Left cardiac atrium (tissue), 4 donors: ENCODE measurements at places on chromosomes 12 and 14. TPM values are rescaled to one million over a fixed set of nuclear protein-coding genes. Genes with fewer than 3 reads are reported as not detected.

The ADAM21 gene
- total RNA-seq = 0.65 TPM

DNA sequence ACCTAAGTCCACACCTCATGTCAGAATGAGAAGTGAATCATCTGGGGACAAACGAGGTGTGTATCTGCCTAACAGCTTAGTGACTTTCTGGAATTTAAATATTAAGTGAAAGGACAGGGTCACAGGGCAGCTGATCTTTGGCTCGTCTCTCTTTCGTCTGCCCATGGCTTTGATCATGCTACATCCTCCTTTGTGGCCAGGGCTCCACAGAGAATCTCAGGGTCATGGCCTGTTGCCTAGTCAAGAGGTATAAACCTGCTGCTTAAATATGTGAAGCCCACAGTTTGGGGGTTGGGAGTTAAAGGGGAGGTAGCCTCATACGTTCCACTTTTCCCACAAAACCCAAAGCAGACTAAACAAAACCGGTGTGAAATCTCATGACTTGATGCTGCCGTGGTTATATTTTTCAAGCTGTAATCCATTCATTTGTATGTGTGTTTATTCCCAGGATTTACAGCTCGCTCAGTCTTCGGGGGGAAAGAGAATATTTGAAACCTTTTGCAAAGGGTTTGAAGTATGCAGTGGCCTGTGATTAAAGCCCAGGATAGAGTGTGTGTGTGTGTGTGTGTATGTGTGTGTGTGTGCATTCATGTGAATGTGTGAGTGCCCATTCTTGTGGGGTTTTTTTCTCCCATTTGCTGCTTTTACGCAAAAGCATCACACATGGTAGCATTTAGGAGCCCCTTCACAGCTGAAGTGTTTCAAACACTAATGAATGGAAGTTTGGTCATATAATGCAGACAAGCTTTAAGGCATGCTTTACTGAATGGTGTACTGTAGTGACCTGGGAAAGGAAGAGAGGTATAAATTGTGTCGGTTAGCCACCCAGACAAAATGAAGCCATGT lies 137.1 kb downstream of the HMGA2 start:
- DNase-seq = no peak

GRCh38 chr12:128137140-128137539 lies 129.8 kb upstream of the TMEM132C start:
- no peak for DNase-seq

The IRAK3 gene
- 11.9 TPM for total RNA-seq

DNA sequence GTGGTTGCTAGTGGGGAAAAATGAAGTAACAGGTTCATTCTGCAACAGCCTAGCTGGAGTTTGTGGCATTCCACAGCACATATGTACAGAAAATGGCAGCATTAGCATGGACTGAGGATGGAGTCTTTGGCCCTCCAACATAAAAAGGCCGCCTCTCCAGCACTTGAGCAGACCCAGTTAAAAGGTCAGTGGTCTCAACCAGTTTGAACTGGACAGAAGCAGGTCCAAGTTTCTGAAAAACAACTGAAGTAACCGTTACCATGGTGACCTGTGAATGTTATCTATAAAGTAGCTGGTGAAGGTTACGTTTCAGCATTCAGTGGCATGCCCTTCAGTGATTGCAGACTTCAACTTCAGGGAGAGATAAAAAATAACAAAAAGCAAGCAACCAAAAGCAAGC lies 34.1 kb upstream of the OR10AD1 start:
- DNase-seq = no peak

DNA sequence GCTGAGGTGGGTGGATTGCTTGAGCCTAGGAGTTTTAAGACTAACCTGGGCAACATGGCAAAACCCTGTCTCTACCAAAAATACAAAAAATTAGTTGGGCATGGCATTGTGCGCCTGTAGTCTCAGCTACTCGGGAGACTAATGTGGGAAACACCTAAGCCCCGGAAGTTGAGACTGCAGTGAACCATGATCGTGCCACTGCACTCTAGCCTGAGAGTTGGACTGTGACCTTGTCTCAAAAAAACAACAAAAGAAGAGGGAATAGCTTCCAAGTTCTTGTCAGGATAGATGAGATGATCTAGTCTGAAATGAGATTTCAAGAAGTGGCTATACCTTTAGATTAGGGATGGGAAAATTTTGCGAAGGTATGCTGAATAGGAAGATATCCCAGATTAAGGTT lies 14.8 kb upstream of the C12orf50 start:
- no peak for DNase-seq

GRCh38 chr14:96088911-96089310 lies 49.7 kb downstream of the C14orf132 start:
- no peak for DNase-seq

DNA sequence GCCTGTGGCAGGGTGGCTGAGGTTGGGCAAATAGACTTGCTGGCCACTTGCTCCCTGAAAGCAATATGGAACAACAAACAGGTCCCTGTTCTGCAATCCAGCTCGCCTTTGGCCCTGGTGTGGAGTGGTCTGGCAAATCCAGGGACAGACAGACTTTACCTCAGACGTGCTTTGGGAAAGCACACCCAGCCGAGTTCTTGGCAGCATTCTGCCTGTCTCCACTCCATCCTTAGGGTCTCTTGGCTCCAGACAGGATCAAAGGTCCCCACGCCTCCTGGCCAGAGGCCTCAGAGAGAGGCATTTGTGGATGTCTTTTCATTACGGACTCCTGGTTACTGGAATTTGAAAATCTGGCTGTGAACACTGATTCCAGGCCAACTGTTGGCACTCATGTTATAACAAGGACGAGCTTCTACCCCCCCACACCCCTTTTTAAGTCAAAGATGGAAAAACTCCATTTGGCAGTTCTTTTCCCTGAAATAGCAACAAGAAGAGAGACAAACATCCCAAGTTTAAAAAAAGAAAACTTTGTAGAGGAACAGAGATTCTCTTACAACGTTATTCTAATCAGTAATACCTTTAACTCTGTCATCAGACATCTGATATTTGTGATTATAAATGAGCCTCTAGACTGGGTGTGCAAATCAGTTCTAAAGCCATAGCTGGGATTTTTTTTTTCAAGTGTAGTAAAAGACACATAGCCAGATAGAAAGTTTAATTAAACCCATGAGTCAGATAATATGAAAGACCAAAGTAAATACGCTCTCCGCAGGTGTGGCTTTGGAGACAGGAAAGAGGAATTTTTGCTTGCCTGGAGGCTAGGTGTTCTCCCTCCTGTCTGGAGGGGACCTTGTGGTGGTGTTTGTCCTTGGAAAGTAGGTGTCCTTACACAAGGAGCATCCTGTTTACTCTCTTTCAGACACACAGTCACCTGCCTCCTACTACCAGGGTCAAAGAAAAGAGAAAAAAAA lies 60.7 kb downstream of the GALNT8 start:
- no peak for DNase-seq

GRCh38 chr14:98501836-98502235 lies 770.2 kb downstream of the BCL11B start:
- DNase-seq = no peak

The ABCC9 gene
- 46.7 TPM for total RNA-seq

GRCh38 chr14:55891692-55892091 lies 226.5 kb upstream of the PELI2 start:
- no peak for DNase-seq

- no peak for DNase-seq
These were observed 82.0 kb downstream of the CATSPERB start for GRCh38 chr14:91649930-91650329.

- no peak for DNase-seq
These were observed 194.2 kb downstream of the GXYLT1 start for GRCh38 chr12:41950455-41950854.

- no peak for DNase-seq
These were observed 9.8 kb upstream of the ABHD12B start for GRCh38 chr14:50862036-50862570.

DNA sequence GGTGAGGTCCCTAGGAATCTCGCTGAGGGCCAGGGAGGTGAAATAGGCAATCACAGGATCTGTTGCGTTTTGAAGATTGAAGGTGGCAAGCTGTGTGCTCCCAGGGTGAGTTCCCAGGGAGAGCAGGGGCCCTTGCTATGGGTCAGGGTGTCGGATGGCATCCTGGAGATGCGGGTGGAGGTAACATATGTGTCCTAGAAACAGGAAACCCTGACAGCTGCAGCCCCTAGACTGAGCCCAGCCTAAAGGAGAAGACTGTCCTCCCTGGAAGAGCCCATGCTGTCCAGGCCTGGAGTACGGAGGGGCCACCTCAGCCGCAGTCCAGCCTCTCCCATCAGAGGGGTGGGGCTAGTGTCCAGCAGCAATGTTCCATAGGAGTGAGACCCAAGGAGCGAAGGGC lies 194.2 kb downstream of the NTF3 start:
- no peak for DNase-seq

DNA sequence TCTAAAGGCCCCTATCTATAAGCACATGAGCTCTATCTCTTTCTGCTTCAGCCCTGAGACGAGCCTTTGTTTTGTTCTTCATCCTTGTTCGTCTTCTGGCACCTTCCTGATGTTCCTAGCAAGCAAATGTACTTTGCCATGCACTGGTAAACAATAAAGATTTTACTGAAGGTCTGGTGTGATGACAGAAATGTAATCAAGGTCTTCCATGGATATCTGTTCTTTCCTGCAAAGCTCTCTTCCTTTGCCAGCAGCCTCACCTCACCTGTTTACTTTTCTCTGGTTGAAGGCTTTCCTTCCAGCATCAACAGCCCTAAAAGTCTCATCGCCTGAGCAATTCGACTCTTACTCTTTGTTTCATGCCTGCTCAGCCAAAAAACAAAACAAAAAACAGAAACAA lies 330.3 kb downstream of the PCNX1 start:
- no peak for DNase-seq

GRCh38 chr14:31926123-31926522 lies 151.0 kb upstream of the ARHGAP5 start:
- DNase-seq = no peak

DNA sequence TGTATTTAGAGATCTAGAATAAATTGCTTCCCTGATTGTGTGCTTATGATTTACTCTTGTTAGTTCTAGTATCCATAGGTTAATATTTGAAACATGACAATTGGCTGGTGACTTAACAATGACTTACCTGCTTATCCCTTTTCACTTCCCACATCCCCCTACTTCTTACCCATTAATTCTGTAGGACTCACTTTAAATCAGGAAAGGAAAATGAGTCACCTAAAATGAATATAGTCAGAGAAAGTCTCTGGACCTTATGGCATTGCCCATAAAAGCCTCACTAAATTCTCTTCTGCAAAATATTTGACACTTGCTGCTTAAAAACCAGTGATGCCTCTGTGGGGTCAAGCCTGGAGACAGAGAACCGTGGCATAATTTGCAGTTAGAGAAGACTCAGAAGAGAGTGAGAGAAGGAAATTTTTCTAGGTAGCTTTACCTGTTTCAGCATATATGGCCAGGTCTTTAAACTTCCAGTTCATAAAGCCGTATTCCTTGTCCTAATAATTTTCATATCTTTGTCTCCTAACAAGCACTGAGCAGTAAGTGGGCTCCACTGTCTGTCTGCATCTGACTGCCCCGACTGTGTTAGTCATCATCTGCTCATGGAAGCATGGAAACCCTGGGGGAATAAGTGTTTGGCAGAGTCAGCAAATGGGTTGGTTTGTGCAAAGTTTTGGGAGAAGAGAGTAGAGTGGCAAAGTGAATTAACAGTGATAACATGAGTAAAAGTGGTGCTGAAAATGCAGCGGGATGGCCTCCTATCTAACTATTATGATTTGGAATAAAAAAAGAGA lies 294.4 kb downstream of the AKAP6 start:
- no peak for DNase-seq

The TBC1D30 gene
- total RNA-seq = 3.0 TPM

GRCh38 chr14:25836636-25837035 lies 761.2 kb downstream of the NOVA1 start:
- no peak for DNase-seq

- no peak for DNase-seq
These were observed 277.2 kb downstream of the AKAP6 start for GRCh38 chr14:32606301-32606700.

DNA sequence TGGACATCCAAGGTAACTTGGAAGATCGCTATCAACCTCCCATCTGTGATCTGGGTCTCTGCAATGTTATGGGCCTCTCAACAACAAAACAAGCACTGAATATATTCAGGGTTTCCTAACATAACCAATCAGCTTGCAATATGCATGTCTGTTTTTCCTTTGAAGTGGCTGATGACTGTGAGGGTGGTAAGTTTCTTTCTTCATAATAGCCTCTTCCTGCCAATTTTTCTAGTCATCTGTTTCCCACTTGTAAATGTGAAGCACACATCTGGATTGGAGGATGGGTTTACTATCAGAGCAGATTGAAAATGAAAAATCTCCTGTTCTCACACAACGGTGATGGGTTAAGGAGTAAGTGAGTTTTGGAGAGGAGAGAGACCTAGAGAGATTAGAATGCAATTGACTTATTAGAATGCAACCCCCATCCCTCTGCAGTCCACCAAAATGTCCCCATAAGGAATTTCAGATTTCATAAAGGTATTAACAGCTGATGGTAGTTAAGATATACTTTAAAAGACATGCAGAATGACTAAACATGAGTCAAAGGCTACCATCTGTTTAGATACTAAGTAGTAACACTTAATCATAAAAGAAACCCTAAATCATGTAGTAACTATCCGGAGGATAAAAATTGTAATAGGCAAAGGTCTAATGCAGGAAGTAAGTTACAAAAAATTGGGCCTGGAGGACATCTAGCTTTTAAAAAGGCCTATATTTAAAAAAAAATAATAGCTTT lies 58.4 kb upstream of the SAV1 start:
- no peak for DNase-seq

The ADGRD1 gene
- 254 TPM for total RNA-seq

The TMEM30B gene
- total RNA-seq = 1.5 TPM

DNA sequence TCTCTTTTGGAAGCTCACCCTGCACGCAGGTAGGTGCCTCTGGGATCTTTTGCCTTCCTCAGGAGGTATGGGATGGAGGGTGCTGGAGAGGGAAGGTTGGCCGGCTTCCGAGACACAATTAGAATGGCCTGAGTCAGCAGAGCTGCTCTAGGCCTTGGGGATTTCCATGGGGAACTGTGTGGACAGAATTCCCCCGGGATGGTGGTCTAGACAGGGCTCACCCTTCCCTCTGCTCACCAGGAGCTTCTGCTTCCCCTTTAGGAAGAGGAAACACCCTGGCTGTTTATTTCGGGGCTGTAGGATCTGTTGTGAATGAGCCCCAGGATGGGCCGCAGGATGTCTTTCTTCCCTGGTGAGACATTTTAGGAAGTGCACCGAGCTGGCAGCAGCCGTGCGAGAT lies 43.7 kb upstream of the TMED10 start:
- DNase-seq = no peak

DNA sequence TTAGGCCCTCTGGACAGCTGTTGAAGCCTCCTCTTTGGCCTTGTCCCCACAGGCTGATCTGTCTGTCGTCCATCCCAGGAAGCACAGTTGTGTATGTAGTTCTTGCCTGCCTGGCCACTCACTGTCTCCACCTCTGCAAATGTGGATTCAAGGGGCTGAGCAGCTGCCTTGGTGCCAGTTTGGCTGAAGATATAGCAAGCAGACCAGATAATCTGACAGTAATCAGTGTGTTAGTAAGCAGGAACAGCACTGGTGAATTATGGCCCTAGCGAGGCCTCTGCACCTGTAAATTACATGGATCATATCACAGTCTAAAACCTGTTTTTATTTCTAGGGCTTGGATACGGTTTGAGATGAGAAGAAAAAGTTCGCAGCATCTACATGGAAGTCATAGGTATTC lies 282.5 kb upstream of the NOS1 start:
- no peak for DNase-seq

- no peak for DNase-seq
These were observed 7.1 kb downstream of the NUAK1 start for GRCh38 chr12:106131676-106132075.
